Stimulated activated CD4-positive, alpha-beta T cell treated with anti-CD3 and anti-CD28 coated beads, Interleukin-12 subunit alpha, Interleukin-12 subunit beta, amount 100 ng/mL, for 24 hours (primary cell): ENCODE measurements at places on chromosomes 3 and 15.

DNA sequence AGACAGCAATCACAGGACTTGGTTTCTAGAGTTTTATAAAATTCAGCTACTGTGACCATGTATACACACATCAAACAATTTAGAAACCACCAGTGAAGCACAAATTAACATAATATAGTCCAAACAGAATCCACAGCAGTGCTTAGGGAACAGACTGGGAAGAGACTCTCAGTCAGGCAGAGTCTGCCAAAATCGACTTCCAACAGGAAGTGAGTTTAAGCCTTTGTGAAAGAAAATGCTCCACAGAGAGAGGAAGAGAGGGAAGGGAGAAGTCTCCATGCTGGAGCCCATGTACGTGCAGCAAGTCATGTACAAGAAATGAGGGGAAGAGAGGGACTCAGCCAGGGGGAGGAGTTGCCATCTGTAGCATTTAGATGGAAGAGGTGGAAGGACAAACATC is 172.6 kb downstream of the IL5RA start:
- DNase-seq: no peak

- DNase-seq: no peak
Observed at GRCh38 chr3:63092515-63092914, 185.6 kb upstream of the SYNPR start.

- DNase-seq: no peak
Observed at GRCh38 chr15:36888011-36888992, 212.0 kb downstream of the MEIS2 start.

DNA sequence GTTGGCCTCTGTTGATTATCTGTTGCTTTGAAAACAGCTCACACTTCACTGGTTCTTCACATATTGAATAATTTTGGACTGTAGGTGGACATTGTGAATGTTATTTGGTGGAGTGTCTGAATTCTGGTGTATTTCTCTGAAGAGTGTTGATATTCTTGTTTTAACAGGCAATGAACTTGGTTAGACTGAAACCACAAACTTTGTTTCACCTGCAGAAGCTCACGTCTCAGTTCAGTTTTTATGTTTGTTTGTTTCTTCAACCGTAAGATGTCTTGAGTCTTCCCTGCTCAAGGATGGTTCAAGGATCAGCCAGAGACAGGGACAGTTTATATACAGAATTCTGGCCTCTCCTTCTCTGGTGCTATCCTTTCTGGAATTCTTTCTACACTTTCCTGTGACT is 43.6 kb downstream of the C3orf20 start:
- no peak for DNase-seq

DNA sequence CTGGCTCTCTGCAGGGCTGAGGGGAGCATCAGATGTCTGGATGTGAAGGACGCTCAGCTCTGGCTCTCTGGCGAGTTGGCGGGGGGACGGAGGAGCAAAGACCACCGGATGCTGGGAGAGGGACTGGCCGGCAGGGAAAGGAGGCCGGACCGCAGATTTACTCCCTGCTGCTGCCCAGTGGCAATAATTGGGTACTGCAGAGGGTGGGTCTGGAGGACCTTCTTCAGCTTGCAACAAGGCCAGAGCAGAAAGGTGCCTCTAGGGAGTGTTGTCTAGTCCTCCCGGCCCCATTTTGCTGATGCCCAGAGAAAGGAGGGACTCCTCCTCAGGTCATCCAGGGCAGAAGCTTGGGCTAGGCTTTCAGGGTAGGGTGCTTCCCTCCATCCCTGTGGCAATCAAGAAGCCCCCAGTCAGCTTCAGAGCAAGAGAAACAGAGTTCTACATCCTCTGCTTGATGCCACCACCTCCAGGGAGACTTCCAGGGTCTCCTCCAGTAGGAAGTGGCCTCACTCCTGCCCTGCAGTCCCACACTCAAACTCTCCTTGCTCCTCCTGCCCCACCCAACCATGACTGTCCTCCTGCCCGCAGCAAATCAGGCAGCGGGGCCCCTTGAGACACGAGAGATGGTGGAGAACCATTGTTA is 20.3 kb upstream of the CSPG4 start:
- peak; percentile 60 for DNase-seq

DNA sequence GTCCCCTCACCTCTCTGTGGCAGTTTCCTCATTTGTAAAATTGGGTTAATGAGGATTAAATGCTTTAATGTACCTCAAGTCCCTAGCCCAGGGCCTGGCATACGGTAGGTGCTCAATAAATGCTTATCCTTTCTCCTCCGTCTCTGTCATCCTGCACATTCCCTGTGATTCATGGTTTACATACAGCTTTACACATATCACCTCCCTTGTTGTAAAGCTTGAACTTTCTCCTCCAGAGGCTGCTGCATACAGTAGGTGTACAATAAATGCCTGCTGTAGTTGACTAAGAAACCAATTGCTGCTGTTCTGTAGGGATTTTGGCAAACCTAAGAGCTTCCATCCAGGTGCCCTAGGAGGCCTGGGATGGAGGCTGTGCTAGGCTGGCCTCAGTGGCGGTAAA is 1.5 kb upstream of the CSPG4 start:
- no peak for DNase-seq

DNA sequence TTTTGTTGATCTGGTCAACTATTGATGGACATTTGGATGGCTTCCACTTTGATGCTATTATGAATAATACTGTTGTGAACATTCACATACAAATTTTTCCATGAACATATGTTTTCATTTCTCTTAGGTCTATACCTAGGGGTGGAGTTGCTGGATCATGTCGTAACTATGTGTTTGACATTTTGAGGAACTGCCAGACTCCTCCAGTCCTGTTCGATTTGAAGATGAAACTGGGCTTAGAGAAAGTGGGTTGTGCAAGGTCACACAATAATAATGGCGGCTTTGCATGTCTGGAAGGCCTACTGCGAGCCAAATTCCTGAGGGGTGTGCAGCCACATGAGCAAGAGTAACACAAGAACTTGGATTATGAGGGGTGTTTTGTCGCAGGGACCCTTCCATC is 2.6 kb downstream of the TSEN2 start:
- no peak for DNase-seq

DNA sequence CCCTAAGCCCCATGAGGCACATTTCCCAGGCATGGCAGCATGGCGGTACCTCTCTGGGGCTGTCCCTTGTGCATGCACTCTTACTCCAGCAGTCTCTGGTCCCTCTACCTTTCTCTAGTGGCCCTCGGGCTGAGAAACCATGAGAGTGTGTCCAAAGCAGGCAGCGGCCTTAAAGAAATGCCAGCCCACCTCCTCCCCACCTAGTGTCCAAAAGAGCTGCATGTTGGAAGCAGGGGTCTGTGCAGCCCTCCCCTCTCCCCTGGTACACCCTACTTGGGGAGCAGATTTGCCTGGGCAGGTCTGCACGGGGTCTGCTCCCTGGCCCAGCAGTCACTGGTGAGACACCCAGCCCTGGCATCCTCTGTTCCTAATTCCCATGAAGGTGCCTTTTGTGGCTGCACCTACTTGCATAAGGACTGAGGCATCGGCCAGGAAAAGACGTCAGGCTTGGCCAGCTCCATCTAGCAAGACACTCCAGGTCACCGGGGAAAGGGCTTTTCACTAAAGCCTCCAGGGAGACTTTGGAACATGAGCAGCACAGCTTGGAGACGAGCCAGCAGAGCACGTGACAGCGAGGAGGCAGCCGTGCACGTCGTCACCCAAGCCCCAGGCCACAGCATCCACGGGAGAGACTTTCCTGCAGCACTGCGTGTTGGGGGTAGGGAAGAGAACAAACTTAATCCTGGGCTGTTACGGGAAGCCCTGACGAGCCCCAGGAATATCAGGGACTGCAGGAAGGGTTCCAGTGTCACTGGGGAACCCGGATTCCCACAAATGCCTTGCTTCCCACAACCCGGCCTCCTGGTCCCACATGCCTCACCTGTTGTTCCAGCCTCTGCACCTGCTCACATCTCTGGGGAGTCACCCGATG is 38.8 kb downstream of the TM2D3 start:
- no peak for DNase-seq

DNA sequence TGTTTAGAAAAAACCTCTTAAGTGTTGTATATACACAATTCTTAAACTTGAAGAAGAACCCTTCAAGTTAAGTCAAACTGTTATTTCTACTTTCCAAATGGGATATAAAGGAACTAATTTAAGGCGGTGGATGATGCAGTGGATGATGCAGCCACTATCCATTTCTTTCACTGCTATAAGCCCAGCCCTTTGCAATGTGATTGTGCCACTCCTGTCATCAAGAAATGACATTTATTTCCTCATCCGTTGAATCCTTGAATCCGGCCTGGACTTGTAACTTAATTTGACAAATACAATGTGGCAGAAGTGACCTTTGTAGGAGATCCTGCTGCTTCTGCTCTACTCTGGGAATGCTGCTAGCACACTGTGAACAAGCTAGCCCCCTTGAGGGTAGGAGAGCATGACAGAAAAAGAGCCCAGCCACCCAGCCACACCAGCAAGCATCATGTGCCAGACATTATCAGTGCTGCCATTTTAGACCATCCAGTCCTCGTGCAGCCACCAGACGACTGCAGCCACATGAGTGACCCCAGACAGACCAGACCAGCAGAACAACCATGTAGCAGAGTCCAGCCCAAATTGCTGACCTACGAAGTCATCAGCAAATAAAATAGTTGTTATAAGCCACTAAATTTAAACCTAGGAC is 47.4 kb downstream of the UACA start:
- DNase-seq: no peak
